ENCODE measurements at places on chromosomes 2 and 18. TPM values are rescaled to one million over a fixed set of nuclear protein-coding genes. Genes with fewer than 3 reads are reported as not detected.

Gene MYL1
- total RNA-seq, result not detected

Gene KHK
- total RNA-seq, result 1.6 TPM

Gene CHPF
- total RNA-seq, result 25.7 TPM

Gene FSHR
- not detected for total RNA-seq

Gene RFX8
- total RNA-seq, result not detected
